ENCODE measurements at places on chromosomes 13 and 19.

- peak; percentile 29 for DNase-seq
Measured at GRCh38 chr19:18789883-18790565, 1.1 kb downstream of the COMP start.

- no peak for DNase-seq
Measured at GRCh38 chr19:16446724-16447368, 24.9 kb downstream of the EPS15L1 start.

DNA sequence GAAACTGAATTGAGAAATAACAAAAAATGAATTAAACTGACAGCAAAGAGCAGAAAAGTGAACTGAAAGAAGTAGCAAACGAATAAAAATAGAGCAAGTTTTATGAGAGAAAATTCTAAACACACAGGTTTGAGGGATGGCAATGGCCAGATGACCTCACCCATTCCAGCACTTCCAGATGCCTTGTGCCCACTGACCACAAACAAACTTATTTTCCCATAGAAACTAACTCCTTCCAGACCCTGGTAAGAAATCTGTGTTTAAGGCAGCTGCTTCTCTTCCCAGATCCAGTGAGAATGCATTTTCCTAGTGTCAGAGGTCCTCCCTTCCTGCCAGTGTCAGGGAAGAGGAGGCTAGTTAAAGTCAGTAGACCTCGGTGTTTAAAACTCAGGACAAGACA, 51.7 kb downstream of the RXFP2 start:
- DNase-seq, result no peak

- DNase-seq, result no peak
Measured at GRCh38 chr19:2290441-2291184, 8.6 kb upstream of the PEAK3 start.

GRCh38 chr19:24033963-24034342, 53.0 kb upstream of the ZNF254 start:
- no peak for DNase-seq

GRCh38 chr13:79270859-79271258, 135.2 kb downstream of the RBM26 start:
- DNase-seq, result no peak

DNA sequence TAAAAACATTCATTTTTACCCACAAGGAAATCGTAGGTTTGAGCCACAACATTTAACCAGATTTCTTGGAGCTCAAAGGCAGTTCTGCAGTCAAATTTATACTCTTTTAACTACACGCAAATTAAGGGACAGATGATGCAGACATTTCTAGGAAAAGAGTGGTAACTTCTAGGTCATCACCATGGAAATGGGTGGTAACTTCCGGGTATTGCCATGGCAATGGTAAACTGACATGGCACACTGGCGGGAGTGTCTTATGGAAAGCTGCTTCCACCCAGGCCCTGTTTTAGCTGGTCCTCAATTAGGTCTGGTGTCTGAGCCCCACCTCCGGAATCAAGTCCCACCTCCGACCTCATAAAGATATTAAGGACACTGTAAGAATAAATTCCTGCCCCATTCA, 10.4 kb upstream of the LYPD5 start:
- no peak for DNase-seq

GRCh38 chr13:99316657-99317256, 9.6 kb upstream of the GPR183 start:
- no peak for DNase-seq

DNA sequence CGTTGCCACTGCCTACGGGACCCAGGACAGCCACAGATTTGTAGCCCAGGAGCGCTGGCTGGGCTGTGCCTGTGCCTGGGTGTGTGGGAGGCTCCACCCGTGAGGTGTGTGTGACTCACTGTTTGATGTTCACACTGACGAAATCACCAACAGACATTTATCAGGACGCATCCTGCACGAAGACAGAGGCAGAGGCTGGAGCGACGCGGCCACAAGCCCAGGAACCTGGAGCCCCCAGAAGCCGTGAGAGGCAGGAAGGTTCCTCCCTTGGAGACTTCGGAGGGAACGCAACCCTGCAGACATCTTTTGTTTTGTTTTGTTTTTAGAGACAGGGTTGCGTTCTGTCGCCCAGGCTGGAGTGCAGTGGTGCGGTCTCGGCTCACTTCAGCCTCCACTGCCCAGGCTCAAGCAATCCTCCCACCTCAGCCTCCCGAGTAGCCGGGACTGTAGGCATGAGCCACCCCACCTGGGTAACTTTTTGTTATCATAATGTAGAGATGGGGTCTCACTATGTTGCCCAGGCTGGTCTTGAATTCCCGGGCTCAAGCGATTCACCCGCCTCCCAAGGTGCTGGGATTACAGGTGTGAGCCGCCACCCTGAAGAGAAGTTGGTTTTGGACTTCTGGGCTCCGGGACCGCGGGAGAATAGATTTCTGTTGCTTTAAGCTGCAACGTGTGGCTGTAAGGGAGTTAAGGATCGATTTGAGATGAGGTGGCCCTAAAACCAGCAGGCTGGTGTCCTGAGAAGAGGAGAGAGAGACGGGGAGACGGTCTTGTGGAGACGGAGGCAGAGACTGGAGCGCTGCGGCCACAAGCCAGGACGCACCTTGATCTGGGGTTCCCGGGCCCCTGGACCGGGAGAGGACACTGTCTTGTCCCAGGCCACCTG, 24.9 kb upstream of the WDR18 start:
- no peak for DNase-seq

DNA sequence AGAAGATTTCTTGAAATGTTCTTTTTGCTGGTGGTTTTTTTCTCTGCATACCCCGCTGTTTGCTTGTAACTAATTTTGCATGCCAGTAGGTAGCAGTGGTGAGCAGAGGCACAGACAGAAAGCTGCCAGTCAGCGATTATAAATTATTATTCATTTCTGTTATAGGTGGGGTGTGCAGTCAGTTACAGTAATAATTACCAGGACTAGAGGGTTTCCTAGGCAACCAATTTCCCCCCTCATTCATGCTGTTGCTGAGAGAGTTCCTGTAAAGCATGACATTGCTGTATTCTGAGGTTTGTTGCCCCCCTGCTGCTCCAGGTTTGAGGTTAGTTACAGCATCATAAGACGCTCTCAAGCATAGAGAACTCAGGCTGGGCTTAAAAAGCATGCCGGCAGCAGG, 104.5 kb downstream of the URI1 start:
- peak; percentile 31 for DNase-seq

DNA sequence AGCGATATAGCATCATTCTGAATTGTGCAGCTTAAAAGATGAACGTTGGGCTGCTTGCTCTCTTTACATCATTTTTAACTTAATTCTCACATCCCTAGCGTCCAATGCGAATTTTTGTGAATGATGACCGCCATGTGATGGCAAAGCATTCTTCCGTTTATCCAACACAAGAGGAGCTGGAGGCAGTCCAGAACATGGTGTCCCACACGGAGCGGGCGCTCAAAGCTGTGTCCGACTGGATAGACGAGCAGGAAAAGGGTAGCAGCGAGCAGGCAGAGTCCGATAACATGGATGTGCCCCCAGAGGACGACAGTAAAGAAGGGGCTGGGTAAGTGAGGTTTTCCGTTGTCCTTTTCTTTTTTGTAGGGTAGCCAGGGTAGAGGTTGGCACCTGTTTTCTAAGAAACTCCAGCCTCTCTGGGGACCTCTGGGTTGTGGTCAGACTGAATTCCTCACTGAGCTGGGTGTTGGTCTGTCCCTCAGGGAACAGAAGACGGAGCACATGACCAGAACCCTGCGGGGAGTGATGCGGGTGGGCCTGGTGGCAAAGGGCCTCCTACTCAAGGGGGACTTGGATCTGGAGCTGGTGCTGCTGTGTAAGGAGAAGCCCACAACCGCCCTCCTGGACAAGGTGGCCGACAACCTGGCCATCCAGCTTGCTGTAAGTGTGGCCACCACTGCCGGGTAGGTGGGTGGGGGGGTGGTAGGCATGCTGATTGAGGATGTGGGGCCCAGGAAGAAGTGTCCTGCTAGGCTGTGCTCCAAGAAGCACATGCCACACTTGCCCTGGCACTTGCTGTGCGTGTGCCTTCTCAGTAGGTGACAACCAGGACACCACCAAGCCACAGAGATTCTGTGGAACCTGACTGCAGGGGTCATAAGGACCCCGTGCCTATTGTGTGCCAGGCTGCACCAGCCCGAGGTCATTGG, 17.0 kb downstream of the ILF3 start:
- DNase-seq, result no peak

DNA sequence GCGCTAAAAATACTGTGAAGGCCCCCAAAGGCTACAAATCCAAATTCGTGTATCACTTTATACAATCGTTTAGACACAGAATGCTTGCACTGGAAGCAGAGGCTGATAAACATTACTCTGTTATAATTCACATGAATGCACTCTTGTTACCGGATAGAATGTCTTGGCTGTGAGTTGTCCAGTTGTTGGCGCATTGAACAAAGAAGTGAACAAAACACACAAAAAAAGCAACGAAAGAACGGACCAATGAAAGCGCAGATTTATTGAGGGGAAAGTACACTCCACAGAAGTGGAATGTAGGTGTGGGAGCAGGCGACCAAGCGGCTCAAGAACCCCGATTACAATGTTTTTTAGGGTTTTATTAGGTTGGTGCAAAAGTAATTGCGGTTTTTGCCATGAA, 529 bp upstream of the ZNF418 start:
- no peak for DNase-seq

DNA sequence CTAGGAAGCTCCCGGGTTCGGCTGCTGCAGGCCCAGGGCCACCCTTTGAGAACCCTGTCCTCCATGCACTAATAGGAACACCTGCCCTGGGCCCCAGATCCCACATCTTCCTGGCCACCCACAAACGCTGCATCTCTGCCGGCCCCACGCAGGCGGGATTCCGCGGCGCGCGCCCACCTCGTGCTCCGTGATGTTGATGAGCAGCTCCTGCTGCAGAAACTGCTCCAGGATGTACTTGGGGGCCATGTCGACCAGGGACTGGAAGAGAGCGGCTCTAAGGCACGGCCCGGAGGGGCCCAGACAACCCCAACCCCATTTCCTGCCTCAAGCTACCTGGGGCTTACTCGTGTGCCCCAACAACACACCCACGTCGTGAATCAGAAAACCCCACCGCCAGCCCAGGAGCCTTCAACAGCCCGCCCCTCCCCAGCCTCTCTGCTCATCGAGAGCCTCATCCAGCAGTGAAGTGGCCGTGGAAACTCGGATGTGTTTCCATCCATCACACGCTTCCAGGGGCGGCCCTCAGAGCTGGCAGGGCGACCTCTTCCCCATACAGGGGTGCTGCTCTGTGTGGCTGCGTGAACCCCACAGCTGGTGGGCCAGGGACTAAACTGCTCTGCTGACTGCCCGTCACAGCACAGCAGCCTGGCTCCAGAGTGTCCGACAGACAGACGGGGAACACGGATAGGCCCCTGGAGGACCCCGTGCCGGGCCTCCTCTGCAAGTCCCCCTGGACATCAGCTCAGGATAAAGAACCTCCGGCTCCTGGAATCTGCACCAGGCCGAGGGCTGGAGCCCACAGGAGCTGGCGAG, 4.2 kb downstream of the POLR2E start:
- no peak for DNase-seq

GRCh38 chr13:46487748-46488147, 65.2 kb upstream of the LRCH1 start:
- no peak for DNase-seq

- no peak for DNase-seq
Measured at GRCh38 chr19:3508771-3509535, 2.8 kb downstream of the FZR1 start.

GRCh38 chr13:39108783-39109182, 70.5 kb downstream of the NHLRC3 start:
- no peak for DNase-seq
